ENCODE measurements at places on chromosomes 2 and 18.

- no peak for DNase-seq
These were observed 259.2 kb downstream of the TGIF1 start for GRCh38 chr18:3709205-3709604.

GRCh38 chr2:163808406-163808805 is 72.6 kb upstream of the FIGN start:
- DNase-seq: no peak

DNA sequence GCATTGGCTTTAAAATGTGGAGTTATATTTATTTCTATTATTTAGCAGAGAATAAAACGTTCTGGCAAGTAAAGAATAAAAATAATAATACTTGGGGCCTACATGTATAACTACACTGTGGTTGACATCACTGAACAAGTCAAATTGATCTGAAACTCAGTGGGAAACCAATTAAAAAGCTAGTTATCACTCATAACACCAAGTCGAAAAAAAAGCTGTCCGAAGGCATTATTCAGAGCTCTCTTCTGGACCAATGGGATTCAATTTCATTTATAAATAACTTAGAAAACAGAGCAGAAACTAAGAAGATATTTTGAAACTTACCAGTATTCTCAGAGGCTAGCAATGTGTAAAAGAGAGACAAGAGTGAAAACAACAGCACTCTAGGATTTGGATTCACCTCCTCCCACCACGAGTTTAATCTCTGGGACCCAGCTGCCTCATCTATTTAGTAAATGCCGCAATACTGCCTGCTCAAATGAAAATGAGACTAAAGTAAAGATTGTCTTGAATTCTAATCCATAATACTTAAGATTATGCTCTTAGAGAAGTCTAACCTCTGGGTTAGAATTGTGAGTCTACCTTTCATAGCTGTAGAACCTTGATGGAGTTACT is 128.4 kb downstream of the NBAS start:
- no peak for DNase-seq

- peak; percentile 49 for DNase-seq
These were observed 120.1 kb upstream of the HDAC4 start for GRCh38 chr2:239520811-239521517.
